ENCODE measurements at places on chromosomes 12 and 14. TPM values are rescaled to one million over a fixed set of nuclear protein-coding genes. Genes with fewer than 3 reads are reported as not detected.

- DNase-seq: no peak
Observed at GRCh38 chr12:80902711-80903110, 35.0 kb downstream of the LIN7A start.

DNA sequence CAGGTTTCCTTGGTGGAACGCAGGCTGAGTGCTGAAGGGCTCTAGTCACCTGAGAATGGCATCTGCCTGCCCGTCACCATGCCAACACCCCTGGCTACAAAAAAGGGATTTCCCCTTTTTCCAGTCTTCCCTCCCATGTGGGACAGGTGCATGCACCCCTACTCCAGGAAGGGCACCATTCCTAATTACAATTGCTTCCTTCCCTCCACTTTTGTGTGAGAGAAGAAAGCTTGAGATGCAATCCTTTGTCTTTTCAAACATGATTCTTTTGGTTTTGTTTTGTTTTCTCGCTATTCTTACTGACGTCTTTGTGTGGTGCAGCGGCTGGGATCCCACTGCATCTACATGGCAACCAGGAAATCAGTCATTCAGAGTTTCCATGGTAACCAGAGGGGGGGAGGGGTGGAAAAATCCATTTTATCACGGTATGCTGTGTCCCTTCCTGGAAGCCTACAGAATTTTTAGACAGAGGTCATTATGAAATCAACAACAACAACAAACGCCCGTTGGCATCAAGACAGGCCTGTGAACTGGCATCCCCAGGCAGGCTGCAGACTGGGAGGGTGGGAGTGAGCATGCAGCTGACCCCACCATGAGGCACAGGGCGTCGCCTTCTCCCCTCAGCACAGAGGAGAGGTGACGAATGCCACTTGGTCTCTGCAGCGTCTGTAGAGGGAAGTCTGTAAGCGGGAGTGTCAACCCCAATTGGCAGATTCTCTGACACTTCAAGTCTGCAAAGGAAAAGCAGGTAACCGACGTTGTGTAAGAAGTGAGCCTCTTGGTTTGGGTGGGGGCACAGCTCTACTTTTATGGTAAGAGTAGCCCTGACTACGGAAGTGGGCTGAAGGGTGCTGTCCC is 13.6 kb upstream of the GNG2 start:
- DNase-seq: peak; percentile 86

The OR6C74 gene
- not detected for total RNA-seq

The GSC gene
- total RNA-seq: not detected

The TAPBPL gene
- 11.4 TPM for total RNA-seq

The HNF1A gene
- total RNA-seq: not detected
